ENCODE measurements at places on chromosomes 5 and 9.

GRCh38 chr9:91060520-91061343 lies 259.1 kb downstream of the SYK start:
- peak; percentile 93 for DNase-seq

DNA sequence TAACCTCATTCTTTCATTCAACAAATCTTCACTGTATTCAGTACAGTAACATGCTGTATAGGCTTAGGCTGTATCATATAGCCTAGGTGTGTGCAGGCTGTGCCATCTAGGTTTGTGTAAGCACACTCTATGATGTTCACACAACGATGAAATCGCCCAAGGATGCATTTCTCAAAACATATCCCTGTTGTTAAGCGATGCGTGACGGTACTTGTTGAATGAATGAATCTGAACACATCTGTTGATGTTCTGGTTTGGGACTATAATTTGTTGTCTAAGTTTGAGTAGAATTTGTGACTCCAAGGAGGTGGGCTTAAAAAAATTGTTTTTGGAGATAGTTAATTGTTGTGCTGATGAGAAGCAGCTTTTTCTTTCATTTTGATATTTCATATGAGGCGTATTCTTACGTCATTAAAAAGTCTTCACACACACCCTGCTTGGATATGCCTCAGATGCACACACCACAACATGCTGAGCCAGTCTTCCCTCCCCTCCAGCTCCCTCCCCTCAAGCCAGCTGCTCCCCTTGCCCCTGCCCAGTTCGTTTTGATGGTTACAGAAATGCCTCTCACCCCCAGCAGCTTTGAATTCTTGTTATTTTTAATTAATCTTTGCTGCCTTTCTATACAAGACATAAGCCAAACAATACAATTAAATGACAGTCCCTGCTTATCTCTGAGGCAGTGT lies 5.5 kb upstream of the PSAT1 start:
- DNase-seq: no peak

DNA sequence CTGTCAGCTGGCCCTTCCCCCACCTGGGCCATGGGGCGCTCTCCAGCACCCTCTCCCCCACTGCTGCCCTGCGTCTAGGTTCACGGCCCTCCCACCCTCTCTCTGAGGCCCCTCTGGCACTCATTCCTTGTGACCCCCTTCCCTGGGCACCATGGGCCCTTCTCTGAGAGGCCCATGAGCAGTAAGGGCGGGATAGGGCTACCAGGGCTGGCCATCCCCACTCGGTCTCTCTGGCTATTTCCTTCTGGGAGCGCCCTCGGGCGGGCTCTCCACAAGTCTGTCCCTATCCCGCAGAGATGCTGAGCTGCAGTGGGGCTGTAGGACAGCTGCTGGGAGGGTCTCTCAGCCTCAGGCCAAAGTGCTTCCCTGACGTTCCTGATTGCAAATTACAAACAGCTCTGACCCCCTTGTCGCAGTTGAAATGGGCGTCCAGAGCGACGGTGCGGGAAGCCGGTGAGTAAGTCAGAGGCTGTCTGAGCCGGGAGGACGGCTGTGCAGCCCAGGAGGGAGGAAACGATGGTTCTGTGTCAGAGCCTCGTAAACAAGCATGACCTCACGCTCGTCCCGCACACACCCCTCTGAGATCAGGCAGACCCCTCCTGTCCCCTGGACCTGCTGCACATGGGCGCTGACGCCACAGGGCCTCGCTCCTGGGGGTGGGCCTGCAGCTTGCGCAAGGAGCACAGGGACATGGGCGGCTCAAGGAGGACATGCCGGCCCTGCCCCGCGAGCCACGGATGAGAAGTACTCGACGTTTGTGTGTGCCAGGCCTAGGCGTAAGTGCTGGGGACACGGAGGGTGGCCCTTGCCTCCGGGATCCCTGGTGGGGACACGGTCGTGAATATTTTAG lies 36.3 kb upstream of the GFPT2 start:
- DNase-seq: no peak

DNA sequence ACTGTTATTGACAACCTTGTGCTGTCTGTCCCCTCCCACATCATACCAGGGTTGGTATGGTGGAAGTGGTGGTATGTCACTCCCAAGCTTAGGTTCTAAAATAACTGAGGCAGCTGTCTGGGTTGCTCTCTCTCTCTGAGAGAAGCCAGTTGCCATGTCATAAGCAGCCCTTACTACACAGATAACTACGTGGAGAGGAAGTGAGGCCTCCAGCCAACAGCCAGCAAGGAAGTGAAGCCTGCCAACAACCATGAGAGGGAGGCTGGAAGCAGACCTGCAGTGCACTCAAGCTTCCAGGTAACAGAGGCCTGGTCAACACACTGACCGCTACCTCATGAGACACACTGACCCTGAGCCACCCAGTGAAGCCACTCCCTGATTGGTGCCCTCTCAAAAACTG lies 18.6 kb downstream of the CTNNAL1 start:
- DNase-seq: peak; percentile 55

- DNase-seq: no peak
Measured at GRCh38 chr5:178555771-178556211, 34.4 kb downstream of the COL23A1 start.

- DNase-seq: no peak
Measured at GRCh38 chr9:114911167-114911821, 19.1 kb downstream of the TNFSF8 start.

- no peak for DNase-seq
Measured at GRCh38 chr5:137091472-137091871, 407.7 kb downstream of the SPOCK1 start.

DNA sequence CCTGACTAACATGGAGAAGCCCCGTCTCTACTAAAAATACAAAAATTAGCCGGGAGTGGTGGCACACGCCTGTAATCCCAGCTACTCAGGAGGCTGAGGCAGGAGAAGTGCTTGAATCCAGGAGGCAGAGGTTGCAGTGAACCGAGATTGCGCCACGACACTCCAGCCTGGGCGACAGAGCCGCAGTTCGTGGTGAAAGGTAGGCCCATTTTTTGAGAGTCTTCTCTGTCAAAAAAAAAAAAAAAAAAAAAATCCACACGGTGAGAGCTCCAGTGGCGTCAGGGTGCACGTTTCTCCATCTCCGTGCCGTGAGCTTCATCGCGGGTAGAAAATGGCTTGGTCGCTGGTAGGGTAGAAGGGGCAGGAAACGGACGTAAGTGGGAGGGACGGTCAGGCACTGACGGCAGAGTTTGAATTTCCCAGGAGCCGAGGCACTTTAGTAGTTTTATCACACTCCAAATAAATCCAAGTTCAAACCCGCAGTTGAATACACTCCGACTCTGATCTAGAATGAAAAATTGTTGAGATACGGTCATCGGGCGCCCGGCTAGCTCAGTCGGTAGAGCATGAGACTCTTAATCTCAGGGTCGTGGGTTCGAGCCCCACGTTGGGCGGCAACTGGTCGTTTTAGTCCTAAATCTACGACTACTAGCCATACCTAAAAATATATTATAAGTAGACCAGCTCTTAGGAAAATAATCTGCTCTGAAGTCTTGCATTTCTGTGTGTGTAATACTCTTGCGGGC lies 2.4 kb upstream of the TRIM7 start:
- DNase-seq: no peak

- no peak for DNase-seq
Measured at GRCh38 chr9:13429301-13430190, 150.1 kb upstream of the MPDZ start.

DNA sequence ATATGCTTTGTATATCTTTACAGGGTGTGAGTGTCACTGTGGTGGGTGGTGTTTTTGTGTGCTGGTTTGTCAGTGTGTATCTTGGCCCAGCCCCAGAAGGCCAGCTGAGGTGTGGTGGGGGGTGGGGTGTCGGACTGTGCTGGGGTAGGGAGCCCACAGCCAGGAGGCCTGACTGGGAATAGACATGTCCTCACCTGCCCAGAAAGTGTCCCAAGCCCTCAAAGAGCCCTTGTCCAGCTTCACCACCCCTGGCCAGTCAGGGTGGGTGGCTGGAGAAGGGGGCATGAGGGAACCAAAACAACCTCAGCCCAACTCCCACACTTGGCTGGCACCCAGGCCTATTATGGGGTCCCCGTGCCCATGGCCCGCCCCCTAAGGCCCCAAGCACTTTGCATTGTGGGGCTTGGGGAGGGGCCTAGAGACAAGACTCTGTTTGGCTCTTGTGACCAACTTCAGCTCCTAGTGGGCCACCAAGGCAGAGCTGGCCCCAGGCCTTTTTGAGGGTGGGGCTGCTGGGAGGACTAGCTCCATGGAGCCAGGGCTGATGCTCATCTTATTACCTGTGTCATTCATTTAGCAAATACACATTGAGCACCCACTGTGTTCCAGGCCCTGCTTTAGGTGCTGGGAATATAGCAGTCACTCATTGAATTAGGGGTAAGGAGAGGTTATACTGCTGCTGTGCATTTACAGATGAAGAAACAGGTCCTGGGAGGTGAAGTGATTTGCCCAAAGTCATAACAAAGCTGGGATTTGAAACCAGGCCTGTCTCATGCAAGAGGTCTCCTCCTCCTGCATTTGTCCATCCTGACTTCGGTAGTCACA lies 56.2 kb upstream of the PSD2 start:
- DNase-seq: no peak

DNA sequence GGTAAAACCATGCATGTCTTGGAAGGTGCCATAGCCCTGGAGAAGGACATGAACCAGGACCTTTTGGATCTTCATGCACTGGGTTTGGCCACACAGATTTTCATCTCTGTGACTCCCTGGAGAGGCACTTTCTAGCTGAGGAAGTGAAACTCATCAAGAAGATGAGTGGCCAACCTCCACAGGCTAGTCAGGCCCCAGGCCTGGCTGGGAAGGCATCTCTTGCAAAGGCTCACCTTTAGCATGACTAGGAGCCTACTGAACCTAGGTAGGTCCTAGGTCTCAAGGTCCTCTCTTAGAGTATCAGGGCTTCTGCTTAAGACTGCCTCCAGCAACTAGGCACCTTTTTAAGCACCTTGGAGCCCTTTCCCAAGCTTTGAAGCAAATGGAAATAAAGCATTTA lies 1448.7 kb upstream of the ACO1 start:
- no peak for DNase-seq

DNA sequence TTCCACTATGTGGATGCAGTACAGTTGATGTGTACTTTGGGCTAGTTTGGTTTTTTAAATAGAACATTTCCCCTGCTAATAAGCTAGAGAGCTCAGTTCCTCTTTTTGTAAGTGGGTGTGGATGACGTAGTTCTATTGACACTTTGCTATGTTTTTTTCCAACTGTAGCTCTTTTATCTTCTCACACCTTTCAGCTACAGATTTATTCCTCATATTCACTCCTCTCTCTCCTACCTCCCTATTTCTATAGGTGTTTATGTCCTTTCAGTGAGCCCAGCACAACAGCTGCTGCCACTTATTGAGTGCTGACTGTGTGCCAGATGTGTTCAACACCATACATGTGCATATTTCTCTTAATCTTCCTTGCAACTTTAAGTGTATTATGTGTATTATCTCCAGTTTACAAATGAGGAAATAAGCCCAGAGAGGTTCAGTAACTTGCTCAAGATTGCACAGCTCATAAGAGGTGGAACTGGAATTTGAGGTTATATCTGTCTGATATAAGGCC lies 215.7 kb downstream of the SEMA6A start:
- DNase-seq: no peak

GRCh38 chr5:168443950-168444700 lies 42.1 kb upstream of the RARS1 start:
- no peak for DNase-seq

GRCh38 chr5:152694231-152694630 lies 289.2 kb upstream of the NMUR2 start:
- no peak for DNase-seq

- no peak for DNase-seq
Measured at GRCh38 chr5:150411245-150411979, 1.3 kb downstream of the CD74 start.

DNA sequence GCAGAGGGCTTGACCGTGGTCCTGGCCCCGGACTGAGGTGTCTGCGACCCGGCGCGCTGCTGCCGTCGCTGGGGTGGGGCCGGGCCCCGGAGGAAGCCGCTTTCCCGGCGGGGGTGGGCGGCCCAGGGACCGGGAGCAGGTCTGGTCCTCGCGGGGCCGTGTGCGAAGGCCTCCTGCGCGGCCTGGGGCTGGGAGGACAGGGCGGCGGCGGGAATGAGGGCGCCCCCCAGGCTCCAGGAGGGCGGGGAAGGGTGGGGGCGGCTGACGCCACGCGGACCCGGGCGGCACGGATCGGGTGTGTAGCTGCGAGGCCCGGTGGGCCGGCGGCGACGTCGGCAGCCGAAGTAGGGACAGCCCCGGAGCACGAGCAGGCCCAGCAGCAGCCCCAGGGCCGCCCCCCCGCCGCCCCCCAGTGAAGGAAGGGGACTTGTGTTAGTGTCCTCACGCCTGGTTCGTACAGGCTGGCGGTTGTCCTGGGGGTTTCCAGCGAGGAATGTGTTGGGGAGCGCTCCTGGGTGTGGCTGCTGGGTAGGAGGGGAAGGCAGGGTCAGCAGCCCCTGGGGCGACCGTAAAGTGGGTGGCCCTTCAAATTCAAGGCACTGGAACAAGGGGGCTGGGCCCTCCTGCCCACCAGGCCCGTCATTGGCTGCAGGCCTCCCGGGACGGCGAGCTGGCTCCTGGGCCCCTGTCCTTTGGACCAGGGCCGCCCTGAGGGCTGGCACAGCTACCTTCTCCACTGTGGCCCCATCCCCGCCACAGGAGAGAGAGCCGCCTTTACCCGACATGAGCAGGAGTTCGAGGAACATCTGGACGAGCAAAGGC lies 597 bp upstream of the TMEM250 start:
- DNase-seq: no peak

- DNase-seq: no peak
Measured at GRCh38 chr5:67998709-67999261, 216.8 kb upstream of the PIK3R1 start.

DNA sequence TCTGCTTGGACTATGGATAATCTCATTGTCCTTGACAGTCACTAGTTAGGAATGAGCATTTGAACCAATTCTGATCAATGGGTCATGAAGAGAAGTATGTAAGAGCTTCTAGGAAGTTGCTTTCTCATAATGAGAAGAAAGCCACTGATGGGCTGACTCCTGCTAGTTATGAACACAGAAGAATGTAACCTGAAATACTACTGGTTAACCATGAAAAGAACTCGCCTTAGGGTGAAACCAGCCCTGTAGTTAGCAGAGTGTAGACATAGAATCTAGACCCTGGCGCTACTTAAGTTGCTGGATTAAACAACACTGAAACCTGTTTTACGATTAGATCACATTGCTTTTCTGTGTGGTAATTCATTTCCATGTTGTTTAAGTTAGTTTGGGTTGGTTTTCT lies 26.6 kb downstream of the SLF1 start:
- no peak for DNase-seq

DNA sequence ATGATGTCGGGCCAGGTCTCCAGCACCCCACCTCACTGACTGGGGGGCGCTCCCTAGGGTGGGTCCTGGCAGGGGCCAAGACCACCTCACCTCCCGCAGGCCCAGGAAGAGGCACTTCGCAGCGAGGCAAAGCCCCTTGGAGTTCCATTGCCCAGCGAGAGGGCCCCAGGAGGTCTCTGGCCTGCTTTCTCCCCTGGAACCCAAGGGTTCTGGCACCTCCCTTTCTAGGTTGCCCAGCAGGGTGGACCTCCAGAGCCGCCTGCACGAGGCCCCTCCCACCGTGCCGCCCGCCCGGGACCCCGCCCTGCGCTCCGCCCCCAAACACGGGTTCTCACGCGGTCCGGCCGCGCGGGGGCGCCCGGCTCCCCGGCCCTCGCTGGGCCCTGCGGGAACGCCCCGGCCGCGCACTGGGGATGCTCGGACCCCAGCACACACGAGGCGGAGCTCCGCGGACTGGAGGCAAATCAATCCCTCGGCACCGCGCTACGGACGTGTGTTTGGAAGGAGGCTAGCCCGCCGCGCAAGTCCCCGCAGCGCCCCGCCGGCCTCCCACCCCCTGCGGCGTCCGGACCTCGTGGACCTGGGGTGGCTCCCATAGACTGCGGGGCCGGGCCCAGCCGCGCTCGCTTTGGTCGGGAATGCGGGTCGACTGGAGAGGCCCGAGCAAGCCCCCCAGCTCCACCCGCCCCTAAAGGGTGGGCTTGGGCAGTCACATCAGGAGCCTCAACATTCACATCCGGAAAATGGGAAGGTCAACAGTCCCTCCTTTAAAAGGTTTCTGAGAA lies 99.5 kb upstream of the LMX1B start:
- no peak for DNase-seq
